BJ (cell line): ENCODE measurements at places on chromosomes 4 and X.

DNA sequence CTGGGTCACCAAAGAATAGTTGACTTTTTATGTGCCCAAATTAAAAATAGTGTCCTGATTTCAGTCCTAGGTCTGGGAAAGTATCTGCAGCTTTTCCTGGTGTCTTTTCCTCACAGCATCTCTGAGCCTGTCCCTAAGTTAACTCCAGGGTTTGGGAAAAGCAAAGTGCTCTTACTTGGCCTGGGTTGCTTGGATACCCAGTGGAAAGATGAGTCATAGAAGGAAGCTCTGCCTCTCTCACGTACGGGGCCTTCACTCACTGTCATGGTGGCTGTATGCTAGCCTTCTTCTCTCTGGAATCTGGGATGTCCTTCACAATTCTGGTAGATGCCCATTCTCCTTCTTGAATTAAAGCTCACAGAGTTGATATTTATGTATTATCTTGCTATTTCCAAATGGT is 607.3 kb downstream of the ANKRD50 start:
- DNase-seq: no peak

GRCh38 chrX:148380107-148380506 is 120.3 kb upstream of the AFF2 start:
- no peak for DNase-seq

- no peak for DNase-seq
Measured at GRCh38 chr4:155703486-155704247, 37.0 kb downstream of the GUCY1A1 start.

DNA sequence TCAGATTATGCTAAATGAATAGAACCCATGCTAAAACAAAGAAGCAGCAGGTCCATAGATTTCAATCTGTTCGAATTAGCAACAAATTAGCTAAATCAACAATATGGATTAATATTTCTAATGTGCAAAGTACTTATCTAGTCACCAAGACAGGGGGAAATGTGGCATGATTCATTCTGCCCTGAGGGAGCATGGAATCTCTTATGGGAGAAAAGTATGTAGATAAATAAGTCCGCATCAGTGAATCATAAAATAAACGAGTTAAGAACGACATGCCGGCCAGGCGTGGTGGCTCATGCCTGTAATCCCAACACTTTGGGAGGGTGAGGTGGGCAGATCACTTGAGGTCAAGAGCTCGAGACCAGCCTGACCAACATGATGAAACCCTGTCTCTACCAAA is 102.1 kb downstream of the ANOS1 start:
- DNase-seq: no peak

GRCh38 chr4:184851886-184852285 is 26.1 kb upstream of the ACSL1 start:
- no peak for DNase-seq

GRCh38 chr4:54542540-54543041 is 115.2 kb upstream of the KIT start:
- DNase-seq: no peak

DNA sequence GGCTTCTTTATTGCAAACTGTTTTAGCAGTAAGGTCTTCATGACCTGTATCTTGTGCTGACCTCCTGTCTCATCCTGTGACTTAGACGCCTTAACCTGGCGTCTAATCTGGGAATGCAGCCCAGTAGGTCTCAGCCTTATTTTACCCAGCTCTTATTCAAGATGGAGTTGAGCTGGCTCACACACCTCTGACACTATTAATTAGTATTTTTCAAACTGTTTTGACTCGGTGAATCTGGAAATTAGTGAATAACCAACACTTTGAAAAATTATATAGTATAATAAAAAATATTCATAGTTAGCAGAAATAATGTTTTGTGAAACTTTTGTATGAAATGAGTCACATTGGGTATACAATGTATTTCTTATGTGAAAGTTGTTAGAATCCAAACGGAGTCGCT is 189.4 kb downstream of the PDGFRA start:
- DNase-seq: no peak

DNA sequence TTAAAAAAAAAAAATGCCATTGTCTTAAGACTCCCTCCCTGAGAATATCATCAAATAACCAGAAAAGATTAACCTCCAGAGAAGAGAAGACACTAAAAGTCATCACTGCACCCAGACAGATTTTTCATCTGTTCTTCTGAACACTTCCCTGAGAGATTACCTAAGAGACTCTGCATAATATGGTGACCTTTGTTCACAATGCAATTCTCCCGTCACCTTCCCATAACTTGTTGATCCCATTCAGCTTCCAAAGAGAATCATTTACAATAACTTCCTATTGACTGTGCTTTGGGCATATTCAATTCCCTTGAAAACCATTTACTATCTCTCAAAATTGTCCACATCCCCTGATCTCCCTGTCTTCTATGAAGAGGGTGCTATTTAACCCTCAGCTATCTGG is 85.1 kb upstream of the SMAD1 start:
- DNase-seq: no peak
